ENCODE measurements at places on chromosomes 16 and 17.

GRCh38 chr17:15900871-15901270, 44.1 kb upstream of the ADORA2B start:
- DNase-seq: no peak

- DNase-seq: no peak
These were observed 30.9 kb downstream of the DCAKD start for GRCh38 chr17:45020354-45021138.

DNA sequence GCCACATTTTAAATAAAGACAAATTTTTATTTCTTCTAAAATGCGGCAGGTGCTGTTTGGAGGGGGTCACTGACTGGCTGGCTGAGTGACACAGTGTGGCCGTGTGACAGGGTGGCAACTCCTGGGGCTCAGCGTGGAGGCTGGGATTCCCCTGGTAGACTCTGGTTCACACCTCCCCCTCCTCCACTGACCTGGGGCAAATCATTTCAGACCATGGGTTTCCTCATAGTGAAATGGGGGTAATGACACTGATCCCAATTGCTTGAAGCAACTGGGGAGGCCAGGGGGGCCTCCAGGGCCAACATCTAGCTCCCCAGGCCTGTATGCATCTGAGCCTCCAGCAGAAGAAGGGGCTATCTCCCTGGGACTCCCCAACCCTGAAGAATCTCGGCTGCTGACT, 6.6 kb downstream of the HSD11B2 start:
- DNase-seq: no peak

- no peak for DNase-seq
These were observed 9.6 kb upstream of the CREBBP start for GRCh38 chr16:3890091-3890490.

- DNase-seq: no peak
These were observed 147.4 kb downstream of the SEC14L1 start for GRCh38 chr17:77288115-77288619.
